ENCODE measurements at places on chromosomes 4 and X.

GRCh38 chr4:41728573-41728913 lies 20.0 kb downstream of the PHOX2B start:
- DNase-seq = no peak

GRCh38 chr4:82988323-82988832 lies 22.2 kb downstream of the LIN54 start:
- no peak for DNase-seq

- no peak for DNase-seq
Observed at GRCh38 chr4:99447513-99447912, 12.4 kb upstream of the ADH7 start.

DNA sequence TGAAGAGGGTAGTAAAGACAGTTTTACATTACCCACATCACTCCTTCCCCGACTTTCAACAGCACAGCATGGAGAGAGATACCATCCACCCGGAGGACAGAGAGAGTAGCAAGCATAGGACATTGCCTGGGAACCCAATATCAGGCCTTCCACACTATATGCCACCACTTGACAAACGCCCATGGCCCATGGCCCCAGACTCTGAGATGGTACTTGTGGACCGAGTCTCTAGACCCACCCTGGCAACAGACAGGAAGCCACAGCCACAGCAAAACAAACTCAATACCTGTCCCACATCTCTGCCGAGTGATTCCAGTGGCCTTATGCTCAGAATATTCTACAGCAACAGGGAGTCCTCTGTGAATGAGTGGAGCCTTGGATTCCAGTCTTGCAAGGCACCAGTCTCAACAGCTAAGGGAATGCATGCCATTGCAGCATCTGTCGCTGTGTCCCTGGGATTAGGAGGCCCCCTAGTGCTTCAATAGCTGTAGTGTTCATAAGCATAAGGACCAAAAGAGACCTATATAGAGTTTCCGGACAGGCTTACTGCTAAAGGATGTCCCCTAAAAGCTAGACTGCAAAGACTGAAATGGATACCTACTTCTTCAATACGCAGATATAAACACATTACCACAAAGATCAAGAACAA lies 14.7 kb upstream of the CT55 start:
- no peak for DNase-seq

- DNase-seq = no peak
Observed at GRCh38 chr4:85717351-85717750, 242.4 kb downstream of the ARHGAP24 start.

DNA sequence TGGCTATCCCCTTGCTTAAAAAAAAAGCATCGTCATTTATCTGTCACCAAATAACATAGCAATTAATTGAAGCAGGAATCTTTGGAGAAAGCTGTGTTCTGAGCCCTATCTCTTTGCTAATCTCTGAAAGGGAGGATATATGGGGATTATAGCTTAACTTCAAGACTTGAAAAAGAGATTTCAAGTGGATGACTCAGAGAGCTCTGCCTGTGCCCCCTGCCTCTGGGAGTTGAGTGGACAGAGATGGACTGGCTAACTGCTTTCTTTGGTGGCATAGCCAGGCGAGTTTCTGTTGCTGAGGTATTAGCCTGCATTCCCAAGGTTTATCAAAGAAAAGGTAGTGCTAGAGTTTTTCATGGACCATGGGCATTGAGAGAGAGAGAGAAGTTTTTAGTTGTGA lies 91.6 kb downstream of the DDIT4L start:
- no peak for DNase-seq

DNA sequence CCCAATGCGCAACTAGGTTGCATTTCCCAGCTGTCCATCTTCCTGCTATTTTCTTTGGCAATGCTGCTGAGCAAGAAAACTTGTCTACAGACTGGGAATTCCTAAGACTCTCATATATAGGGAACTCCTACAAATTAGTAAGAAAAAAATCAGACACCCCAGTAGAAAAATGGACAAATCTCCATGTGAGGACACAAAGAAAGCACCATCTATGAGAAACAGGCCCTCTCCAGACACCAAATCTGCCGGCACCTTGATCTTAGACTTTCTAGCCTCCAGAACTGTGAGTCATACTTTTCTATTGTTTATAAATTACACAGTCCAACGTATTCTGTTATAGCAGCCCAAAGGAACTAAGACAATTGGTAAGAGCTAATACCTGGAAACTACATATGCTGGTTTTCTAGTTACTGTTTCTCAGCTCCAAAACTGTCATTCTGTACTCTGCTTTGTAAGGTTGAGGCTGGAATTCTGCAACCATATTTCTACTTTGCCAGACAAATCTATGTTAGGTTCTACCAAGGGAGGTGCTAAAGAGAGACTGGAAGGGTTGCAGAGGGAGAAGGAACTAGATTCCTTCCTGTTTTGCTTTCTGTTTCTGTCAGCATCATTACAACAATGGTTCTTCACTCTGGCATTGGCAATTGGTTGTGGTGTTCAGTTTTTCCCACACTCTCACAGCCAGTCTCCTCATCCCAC lies 35.7 kb upstream of the FAM241A start:
- DNase-seq = no peak
